Activated T-helper 1 cell treated with anti-CD3 and anti-CD28 coated beads, Interleukin-2, amount 50 U/mL, for 16 hours (primary cell): ENCODE measurements at places on chromosomes 5 and 9.
A peak's percentile ranks its signal among the peaks of the same experiment; 100 is the strongest.

DNA sequence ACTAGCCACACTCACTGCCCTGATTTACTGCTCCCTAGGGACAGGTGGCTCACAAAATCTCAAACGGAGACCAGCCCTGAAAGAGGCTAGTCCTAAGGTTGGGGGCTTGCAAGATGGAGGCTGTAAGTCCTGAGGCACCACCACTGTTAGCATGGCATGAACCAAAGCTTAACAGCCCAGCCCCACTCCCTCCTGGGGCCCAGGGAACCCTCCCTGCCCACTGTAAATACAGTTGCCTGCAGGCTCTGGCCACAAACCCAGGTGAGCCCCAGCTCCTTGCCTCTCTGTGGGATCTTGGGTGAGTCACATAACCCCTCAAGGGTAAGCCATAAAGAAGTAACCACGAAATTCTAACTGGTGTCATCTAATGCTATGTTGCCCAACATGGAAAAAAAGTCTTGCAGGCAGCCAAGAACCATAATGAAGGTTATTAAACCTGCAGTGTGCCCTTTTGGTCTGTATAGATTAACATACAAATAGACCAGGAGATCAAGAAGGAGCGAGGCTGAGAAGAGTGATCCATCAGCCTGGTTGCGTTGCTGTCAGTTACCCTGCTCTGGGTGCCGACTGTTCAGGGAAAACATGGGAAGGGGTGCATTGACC, 1.7 kb upstream of the POMT1 start:
- DNase-seq: peak; percentile 27

GRCh38 chr5:145898171-145898570, 25.4 kb upstream of the GRXCR2 start:
- DNase-seq: no peak

DNA sequence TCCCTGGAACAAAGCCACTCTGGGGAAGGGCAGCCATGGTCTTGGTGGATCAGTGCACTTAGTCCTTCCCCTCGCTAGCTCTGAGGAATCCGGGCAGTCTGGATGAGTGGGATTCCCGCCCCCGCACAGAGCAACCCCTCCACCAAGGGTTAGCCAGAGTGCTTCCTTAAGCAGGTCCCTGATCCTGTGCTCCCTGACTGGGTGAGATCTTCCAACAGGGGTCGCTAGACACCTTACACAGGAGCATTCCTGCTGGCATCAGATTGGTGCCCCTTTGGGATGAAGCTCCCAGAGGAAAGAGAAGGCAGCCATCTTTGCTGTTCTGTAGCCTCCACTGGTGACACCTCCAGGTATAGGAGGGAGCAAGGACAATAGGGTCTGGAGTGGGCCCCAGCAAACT, 228.8 kb downstream of the AP3B1 start:
- no peak for DNase-seq

DNA sequence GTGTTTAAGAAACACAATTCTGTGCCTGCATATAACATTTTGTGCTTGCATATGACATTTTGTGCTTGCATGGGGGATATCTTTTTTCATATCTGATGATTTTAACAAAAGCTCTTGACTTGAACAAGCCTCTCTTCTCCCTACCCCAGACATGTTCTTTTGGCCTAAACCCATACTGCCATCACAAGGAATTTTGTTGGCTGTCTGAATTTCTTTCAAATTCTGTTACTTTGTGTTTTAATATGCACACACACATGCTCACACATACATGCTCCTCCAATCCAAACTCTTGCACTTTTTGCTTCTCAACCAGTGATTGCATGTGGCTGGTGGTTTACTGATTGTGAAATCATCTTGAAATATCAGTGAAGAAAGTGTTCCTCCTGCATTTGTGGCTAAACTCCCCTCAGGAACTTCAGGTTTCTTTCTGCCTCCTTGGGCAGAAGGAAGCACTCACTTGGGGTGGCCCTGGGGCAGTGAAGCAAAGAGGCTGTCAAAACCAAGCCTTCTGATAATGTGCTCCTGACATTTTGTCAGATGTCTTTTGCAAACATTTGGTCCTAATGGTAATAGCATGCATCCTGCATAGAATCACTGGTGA, 377.2 kb upstream of the KLF4 start:
- no peak for DNase-seq

GRCh38 chr5:132681983-132682382, 8.2 kb downstream of the IL4 start:
- DNase-seq: no peak

DNA sequence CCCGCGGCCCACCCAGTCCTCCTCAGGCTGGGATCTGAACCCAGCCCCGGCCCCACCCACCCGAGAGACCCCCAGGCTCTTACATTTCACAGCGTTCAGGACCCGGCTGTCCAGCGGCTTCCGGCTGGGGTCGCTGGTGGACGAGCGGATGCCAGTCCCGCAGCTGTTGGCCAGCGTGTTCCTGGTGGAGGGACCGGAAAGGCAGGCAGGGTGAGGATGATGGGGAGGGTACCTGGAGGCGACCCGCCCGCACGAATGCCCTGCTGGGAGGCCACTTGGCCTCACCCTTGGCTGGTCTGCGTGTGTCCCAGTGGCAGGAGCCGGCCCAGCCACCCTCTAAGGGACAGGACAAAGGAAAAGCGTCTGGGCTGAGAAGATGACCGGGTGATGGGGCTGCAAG, 51.9 kb upstream of the UBAC1 start:
- DNase-seq: no peak

DNA sequence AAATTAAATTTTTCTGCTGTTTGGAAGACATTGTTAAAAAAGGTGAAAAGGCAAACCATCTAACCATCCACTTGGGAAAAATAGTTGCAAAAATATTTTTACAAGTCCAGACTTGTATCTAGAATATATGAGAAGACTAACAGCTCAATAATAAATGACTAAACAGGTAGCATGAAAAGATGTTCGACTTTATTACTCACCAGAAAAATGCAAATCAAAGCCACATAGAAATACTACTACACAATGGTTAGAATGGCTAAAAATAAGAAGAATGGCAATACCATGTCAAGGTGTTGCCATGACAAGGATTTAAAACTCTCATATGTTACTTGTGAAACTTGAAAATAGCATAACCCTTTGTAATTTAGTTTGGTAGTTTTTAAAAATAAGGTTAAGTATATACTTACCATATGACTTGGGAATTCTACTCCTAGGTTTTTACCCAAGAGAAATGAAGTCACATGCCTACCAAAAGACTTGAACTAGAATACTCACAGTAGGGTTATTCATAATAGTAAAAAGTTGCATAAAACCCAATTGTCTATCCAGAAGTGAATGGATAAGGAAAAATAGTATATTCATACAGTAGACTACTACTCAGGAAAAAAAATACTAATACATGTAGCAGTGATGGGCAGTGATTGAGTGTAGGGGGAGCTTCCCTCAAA, 93.8 kb downstream of the VPS13A start:
- DNase-seq: no peak

DNA sequence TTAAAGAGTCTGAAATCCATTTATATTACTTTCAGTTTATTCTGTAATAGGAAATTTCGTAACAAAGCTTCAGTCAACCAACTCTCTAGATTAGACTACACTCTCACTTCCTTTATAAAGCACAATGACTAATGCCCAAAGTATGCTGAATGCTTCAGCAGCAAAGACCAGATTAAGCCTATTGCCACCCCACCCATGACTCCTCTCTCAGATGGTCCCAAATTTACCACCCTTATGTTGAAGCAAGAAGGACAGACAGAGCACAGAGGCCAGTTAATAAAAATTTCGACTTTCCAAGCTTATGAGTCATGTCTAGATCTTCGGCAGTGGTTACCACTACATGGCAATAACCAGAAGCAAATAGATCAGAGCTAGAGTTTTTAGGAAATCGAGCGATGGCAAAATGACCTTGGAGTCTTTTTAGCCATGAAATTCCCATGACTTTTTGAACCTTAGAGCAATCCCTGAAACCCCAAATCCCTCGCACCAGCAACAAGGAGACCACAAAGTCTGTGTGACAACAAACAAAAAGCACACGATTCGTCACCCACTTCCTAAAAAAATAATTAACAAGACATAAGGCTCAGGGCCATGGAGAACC, 287.8 kb upstream of the RASA1 start:
- no peak for DNase-seq

DNA sequence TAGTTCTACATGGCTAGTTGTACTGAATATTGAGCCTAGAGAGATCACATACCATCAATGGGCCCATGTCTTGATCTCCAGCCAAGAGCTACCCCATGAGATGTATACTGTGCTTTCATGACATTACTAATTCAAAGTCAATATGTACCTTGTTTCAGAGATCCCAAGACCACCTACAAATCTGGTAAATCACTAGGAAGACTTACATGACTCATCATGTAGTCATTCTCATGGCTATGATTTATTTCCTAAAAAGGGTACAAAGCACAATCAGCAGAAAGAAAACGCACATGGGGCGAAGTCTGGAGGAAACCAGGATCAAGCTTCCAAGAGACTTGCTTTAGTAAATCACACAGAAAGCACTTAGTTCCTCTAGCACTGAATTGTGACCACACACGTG, 103.0 kb downstream of the PCSK5 start:
- no peak for DNase-seq

DNA sequence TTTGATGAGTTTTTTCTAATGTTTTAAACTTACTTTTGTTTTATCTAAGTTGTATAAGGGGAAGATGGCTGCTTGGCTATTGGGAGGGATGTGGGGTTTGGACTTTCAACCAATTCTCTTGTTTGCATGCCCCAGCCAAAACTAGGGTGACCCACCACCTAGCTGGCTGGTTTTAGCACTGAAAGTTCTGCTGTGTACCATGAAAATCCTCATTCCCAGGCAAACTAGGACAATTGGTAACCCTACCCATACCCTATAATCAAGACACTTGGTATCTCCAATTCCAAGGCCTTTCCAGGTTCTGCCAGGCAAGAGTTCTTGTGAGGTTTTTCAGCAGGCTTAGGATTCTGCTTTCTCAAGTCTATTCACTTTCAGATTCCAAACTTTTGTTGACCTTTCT, 13.1 kb downstream of the RAB3C start:
- no peak for DNase-seq

- DNase-seq: no peak
Measured at GRCh38 chr9:95118596-95118995, 198.9 kb downstream of the FANCC start.

DNA sequence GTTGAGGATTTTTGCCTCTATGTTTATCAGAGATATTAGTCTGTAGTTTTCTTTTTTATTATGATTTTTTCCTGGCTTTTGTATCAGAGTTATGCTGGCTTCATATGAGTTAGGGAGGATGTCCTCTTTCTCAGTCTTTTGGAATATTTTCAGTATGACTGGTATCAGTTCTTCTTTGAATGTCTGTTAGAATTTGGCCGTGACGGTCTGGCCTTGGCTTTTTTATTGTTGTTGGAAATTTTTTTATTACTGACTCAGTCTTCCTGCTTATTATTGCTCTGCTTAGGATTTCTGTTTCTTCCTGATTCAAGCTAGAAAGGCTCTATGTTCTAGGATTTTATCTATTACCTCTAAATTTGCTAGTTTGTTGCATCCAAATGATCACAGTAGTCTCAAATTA, 421.9 kb downstream of the CDH10 start:
- no peak for DNase-seq

DNA sequence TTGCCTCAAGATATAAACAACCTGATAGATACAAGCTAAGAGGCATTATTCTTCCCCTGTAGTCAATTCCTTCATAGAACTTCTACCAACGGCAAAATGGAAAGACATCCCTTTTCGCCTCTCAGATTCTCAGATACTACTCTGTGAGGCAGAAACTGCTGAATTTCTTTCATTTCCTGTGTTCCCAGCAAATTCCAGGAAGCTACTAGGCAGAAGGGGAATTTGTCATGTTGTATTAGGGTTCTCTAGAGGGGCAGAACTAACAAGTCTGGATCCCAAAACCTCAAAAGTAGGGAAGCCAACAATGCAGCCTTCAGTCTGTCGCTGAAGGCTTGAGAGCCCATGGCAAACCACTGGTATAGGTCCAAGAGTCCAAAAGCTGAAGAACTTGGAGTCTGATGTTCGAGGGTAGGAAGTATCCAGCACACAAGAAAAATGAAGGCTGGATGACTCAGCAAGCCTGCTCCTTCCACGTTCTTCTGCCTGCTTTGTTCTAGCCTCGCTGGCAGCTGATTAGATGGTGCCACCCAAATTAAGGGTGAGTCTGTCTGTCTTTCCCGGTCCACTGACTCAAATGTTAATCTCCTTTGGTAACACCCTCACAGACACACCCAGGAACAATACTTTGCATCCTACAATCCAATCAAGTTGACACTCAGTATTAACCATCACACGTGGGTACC, 15.2 kb downstream of the RNF180 start:
- no peak for DNase-seq
